Stimulated activated CD4-positive, alpha-beta T cell treated with anti-CD3 and anti-CD28 coated beads, Interleukin-15, amount 100 ng/mL, for 48 hours (primary cell): ENCODE measurements at places on chromosomes 7 and 10.

- DNase-seq, result no peak
Observed at GRCh38 chr10:131315344-131315743, 3.8 kb upstream of the TCERG1L start.

- DNase-seq, result no peak
Observed at GRCh38 chr10:75034714-75035258, 76.7 kb upstream of the SAMD8 start.

DNA sequence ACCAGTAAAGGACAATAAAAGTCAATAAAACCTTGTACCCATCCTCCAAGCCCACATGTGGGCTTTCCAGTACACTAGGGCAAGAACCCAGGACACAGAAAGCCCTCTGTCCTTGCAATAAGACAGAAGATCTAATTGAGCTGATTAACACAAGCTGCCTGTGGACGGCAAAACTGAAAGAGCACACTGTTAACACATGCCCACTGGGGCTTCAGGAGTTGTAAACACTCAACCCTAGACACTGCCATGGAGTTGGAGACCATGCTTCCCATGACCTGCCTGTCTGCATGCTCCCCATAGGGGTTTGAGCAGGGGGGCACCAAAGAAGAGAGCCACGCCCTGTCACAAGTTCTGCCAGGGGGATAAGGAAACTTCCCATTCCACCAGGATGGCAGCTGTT is 22.6 kb upstream of the WIPF3 start:
- no peak for DNase-seq

- no peak for DNase-seq
Observed at GRCh38 chr7:135964791-135965190, 12.4 kb downstream of the MTPN start.

GRCh38 chr10:60114765-60115586 is 208.6 kb upstream of the CCDC6 start:
- DNase-seq, result no peak
